ENCODE measurements at places on chromosomes 6 and 20.

GRCh38 chr20:24095303-24095702 lies 106.7 kb upstream of the GGTLC1 start:
- DNase-seq: no peak

DNA sequence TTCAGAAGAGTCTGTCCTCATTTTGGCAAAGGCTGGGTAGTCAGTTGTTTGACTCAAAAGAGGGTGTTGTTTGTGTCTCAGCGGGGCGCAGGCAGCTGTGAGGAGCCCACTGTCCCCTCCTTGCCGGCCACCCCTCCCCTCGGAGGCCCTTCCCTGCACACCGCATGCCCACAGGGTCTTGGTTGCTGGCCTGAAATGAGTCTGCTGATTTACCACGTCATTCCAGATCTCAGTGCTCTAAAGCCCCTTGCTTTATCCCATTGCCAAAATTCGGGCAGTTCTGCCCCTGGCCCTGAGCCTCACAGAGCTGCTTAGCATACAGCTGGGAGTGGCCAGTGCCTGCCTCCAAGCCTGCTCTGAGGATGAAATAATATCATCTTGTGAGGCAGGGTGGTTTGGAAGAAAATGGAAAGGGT lies 220.7 kb downstream of the UST start:
- DNase-seq: no peak

GRCh38 chr20:63471002-63471716 lies 1.3 kb downstream of the KCNQ2 start:
- no peak for DNase-seq

DNA sequence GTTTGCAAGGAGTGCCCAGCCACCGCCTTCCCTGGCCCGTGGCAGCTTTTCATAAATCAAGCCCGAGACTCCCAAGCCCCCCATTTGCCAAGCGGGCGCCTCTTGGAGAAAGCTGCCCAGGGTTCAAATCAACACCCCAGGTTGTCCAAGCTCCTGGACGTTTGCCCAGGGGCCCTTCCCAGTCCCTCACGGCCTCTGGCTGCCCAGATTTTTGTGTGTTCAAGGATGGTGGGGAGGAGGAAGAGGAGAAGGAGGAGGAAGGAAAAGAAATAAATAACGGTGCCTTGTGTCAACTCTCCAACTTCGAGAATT lies 20.6 kb upstream of the NFATC2 start:
- no peak for DNase-seq

DNA sequence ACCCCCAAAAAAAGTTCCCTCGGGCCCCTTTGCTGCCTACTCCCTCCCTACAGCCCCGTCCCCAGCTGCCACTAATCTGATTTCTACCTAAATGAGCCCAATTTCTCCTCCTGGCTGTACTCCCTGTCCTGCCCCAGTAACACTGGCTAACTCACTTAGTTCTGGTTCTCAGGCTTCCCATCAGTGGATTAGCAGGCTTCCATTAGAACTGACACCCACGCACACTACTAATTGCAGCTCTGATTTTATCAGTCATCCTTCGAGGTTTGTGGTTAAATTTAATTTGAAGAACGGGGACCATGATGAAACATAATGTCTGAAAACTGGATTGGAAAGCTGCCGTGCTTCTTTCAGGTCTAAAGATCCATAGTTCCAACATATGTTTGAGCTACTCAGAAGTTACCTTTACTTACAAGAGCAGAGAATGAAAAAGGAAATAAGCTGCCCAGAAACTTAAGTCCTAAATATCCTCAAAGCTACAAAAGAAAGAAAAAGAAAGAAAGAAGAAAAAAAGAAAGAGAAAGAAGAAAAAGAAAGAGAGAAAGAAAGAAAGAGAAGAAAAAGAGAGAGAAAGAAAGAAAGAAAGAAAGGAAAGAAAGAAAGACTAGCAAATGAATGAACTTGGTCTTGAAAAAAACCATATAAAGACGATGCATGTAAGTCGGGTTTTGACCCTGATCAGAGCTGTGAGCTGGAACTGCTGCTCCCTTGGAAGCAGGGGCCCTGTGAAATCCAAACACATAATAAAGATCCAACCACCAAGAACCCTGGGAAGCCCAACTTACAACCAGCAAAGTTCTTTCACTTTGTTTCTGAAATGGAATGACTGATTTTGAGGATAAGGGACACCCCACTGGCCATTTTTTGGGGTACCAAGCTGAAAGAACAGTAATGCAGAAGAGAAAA lies 51.7 kb downstream of the CNKSR3 start:
- DNase-seq: no peak

DNA sequence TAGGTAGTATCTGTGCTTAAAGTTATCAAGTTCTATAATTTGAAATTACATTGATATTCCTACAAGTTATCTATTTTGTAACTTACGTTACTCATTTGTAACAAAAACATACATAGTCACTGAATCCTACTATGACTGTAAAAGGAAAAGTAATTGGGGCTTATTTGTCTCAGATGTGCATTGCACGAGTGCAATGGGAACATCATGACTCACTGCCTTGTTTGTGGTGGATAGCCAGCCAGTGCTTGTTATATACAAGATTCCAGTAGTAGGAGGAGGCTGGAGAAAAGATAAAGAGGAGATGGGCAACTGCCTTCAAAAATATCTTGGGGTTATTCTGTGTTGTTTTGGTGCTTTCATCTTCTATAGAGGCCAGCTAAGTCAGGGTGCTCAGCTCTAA lies 164.1 kb downstream of the RNF144B start:
- DNase-seq: no peak

DNA sequence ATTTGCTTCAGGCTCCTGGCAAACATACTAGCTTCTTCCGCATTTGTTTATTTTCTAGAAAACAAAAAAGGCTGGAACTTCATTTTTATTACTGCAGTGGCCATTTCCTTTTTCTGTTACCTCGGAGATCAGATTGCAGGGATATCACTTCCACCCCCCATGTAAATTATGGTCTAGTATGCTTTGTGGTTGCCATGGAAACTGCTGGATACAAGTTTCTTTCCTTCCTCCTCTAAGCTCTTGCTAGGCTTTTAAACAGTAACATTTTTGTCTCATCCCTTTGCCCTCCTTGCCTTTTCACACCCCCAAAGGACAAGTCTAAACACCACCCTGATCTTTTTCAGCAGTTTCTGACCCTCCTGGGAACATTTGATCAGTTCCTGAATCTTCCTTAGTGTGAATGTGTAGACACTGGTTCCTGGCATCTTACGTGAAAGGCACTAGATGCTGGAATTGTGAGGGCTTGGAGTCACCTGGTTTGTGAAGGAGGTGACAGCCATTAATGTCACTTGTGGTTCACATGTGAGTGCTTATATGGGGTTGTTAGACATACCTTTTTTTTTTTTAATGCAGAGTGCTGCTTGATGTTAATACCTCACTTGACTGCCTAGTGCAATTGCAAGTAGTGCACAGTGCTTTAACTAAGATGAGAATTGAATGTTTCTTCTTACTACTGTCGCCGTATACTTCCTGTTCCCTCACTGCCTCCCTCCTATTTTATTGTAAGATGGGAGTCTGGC lies 181.6 kb downstream of the JARID2 start:
- DNase-seq: no peak

GRCh38 chr20:8854571-8854970 lies 214.3 kb upstream of the PLCB4 start:
- DNase-seq: no peak

DNA sequence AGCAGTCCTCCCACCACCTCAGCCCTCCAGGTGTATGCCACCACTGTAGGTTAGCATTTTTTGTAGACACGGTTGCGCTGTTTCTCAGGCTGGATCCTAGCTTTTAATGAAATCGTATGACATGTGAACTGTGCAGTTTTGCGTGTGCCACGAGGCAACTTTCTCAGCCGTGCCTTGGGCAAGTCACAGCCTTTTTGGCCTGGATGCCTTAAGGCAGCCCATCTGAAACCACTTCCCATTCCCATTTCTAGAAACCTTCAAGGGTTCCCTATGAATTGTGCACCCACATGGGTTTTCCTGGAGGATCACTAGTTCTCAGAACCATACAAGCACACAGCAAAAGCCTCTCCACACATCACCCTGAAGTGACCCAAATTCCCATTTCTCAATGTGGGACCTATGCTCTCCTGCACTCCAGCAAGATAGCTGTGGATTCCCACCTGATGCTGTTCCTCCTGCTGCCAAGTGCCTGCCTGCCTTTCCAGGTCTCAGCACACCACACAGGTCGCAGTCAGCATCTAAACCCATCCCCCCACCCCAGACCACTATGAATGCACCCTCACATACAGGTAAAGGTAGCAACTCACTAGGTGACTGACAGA lies 28.9 kb downstream of the SNX5 start:
- no peak for DNase-seq

GRCh38 chr6:127458817-127459216 lies 372 bp downstream of the KIAA0408 start:
- DNase-seq: no peak

DNA sequence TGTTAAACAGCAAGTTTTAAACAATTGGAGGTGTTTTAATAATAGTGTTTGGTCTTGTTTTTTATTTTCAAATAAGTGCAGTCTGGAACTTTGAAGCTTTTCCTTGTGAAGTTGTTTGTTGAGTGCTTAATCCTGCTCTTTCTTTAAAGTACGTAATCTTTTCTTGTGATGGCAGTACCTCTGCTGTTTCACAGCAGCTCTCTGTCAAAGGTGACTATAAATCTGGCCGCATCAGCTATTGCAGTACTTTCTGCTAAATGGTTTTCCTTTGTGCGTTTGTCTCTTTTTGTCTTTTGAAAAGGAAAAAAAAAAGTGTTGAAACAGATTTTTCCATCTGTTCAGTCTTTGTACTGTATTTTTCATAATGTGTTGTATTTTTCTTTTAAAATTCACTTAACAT lies 12.7 kb downstream of the STXBP5 start:
- DNase-seq: no peak

GRCh38 chr6:154257067-154257466 lies 99.5 kb downstream of the IPCEF1 start:
- no peak for DNase-seq

- DNase-seq: no peak
Observed at GRCh38 chr20:15616626-15617025, 956.6 kb downstream of the KIF16B start.

DNA sequence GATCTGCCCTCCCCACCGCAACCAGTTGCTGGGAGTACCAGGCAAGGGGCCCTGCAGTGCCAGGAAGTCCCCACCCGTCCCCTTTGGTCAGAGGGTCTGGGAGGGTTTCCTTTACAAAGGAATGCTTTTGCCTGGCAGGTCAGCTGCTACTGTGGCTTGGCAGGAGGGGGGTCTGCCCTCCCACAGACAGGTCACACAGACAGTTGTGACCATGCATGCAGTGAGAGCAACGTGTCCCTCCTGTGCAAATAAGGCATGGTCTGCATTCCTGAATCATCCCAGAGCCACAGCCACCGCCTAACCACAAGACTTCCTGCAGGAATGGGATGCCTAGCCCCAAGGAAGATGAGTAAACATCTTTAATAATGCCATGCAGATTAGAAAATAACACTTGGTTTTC lies 439 bp upstream of the F13A1 start:
- DNase-seq: no peak

- no peak for DNase-seq
Observed at GRCh38 chr6:71452697-71453370, 164.2 kb downstream of the OGFRL1 start.

DNA sequence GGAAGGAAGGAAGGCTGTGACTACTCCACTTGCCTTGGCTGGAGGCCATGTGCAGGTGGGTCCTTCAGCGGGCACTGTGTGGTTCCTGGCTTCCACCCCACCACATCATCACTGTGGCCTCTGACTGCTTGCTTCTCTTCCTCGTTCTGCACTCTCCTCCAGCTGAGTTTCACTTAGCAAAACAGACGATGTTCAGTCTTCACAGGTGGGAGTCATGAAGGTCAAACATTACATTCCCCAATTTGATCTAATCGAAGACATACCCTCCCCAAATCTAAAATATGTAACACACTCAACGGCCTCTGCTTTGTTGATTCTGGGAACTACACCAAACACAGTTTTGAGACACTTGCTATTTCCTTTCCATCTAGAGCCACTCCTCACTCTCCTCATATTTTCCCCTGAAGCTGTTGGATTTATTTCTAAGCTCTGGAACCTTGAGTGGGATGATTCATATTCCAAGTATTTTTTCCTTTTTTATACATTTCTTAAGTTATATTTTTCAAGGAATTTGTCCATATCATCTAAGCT lies 132.5 kb upstream of the FOXA2 start:
- DNase-seq: no peak

Data from effector memory CD8-positive, alpha-beta T cell (primary cell).